Peyer's patch (tissue), 4 donors: ENCODE measurements at places on chromosomes 16 and 17.

DNA sequence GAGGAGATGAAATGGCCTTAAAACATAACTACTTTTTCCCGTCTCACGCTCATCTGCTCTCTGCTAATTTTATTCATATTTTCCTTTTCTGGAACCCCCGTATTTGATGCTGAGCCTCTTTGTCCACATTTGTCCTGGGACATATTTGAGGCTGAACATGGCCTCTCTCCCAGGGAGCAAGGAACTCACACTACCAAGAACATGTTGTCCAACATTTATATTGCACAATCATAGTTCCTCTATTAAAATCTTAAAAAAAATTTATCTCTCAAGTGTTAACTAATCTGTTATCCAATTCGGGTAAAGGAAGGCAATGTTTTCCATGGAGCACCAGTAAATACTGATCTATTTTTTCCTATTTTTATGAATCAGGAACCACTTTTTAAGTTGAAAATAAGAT is 60.2 kb downstream of the CMC2 start:
- H3K4me1 ChIP-seq, result no peaks in the 10 kb centered on the region
- DNase-seq, result no peak
- no peaks in the 10 kb centered on the region for H3K36me3 ChIP-seq
- H3K27me3 ChIP-seq, result no peaks in the 10 kb centered on the region
- no peak overlapping the region for H3K27ac ChIP-seq
- H3K4me3 ChIP-seq, result no peak overlapping the region

DNA sequence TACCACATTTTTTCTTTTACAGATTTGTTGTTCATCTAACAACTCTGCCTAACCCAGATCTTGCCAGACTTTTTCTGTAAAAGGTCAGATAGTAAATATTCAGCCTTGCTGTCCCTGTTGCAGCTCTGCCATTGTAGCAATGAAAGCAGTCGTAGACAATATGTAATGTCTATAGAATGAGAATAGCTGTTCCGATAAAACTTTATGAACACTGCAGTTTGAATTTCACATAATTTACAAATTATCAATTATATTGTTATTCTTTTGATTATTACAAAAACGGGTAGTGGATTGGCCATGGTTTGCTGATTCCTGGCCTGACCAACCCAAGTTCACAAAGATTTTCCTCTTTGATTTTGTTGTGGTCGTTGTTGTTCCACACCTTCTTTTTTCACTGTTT is 2.9 kb downstream of the LRRC37B start:
- H3K36me3 ChIP-seq, result no peaks in the 10 kb centered on the region
- no peak overlapping the region for H3K4me3 ChIP-seq
- no peak for DNase-seq
- no peaks in the 10 kb centered on the region for H3K27me3 ChIP-seq

DNA sequence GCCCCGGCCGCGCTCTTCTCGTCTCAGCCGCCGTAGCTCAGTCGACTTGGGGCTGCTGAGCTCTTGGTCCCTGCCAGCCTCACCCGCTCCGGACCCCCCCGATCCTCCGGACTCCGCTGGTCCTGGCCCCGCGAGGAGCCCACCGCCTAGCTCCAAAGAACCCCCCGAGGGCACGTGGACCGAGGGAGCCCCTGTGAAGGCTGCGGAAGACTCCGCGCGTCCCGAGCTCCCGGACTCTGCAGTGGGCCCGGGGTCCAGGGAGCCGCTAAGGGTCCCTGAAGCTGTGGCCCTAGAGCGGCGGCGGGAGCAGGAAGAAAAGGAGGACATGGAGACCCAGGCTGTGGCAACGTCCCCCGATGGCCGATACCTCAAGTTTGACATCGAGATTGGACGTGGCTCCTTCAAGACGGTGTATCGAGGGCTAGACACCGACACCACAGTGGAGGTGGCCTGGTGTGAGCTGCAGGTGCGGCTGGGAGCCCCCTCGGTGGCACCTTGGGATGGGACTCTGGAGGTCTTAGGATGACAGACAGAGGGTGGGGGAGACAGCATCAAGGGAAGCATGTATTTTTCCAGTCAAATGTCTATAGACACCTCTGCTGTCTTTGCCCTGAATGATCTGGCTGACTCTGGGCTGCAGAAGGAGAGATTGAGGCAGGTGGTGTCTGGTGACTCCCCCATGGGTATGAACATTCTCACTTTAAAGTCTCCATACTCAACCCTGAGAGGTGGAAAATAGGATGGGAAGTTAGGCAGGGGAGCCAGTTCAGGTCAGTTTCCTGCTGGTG is 635 bp downstream of the WNK4 start:
- H3K4me3 ChIP-seq, result peak overlapping the region; percentile 21
- no peak overlapping the region for H3K27ac ChIP-seq
- no peaks in the 10 kb centered on the region for H3K27me3 ChIP-seq

DNA sequence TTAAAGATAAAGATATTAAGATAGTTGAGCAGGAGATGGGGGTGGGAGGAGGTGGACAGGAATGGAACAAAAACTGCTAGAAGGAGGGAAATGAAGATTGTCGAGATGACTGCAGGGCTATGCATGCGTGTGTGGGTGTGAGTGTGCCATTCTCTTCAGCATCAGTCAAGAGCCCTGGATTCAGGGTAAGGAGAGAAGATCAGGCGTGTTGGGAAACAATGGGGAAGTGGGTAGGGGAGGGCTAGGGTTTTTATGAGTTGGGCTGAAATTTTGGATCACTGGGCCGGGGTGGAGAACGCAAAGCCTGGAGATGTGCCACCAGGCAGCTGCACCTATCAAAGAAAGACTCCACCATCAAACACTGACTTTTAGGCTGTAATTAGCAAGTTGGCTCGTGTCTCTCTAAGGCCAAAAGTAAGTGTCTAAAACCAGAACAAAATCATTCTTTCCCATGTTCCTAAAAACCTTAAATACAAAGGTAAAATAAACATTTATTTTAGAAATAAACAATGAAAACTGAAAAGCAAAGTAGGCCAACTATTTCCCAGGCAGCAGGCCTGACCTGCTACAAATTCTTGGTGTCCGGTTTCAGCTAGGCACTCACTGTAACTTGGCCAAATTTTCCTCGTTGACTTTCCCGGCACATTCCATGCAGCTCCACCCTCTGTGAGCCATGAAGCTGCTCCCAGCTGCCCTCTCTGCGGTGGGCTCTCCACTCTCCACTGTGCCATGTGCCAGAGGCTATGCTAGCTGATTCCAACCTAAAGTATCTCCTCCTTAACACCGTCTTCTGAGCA is 4.2 kb downstream of the CDRT4 start:
- no peak for DNase-seq
- H3K4me3 ChIP-seq, result no peak overlapping the region
- H3K36me3 ChIP-seq, result no peaks in the 10 kb centered on the region
- H3K27me3 ChIP-seq, result no peaks in the 10 kb centered on the region
- peak overlapping the region; percentile 2 for H3K27ac ChIP-seq

GRCh38 chr16:4433914-4434787 is 8.5 kb downstream of the DNAJA3 start:
- no peaks in the 10 kb centered on the region for H3K4me1 ChIP-seq
- H3K4me3 ChIP-seq, result no peak overlapping the region
- no peaks in the 10 kb centered on the region for H3K27me3 ChIP-seq
- no peaks in the 10 kb centered on the region for H3K36me3 ChIP-seq
- no peak overlapping the region for H3K27ac ChIP-seq

GRCh38 chr17:35057332-35057915 is 6.1 kb downstream of the RFFL start:
- H3K27me3 ChIP-seq, result no peaks in the 10 kb centered on the region
- no peaks in the 10 kb centered on the region for H3K36me3 ChIP-seq
- H3K4me1 ChIP-seq, result peaks cover under 1% of the 10 kb centered on the region
- H3K4me3 ChIP-seq, result no peak overlapping the region
- DNase-seq, result no peak

- no peak for DNase-seq
- H3K27me3 ChIP-seq, result no peaks in the 10 kb centered on the region
- no peaks in the 10 kb centered on the region for H3K4me1 ChIP-seq
- H3K4me3 ChIP-seq, result no peak overlapping the region
- H3K27ac ChIP-seq, result no peak overlapping the region
These were observed 7.8 kb downstream of the GLOD4 start for GRCh38 chr17:774313-774584.

- H3K27me3 ChIP-seq, result no peaks in the 10 kb centered on the region
- no peaks in the 10 kb centered on the region for H3K36me3 ChIP-seq
- H3K4me3 ChIP-seq, result no peak overlapping the region
- no peak for DNase-seq
- no peak overlapping the region for H3K27ac ChIP-seq
These were observed 1002.3 kb downstream of the KCNJ18 start for GRCh38 chr17:22694362-22695227.
